ENCODE measurements at places on chromosomes 7 and 10.

GRCh38 chr7:49417034-49417433 lies 356.4 kb upstream of the VWC2 start:
- DNase-seq: no peak

DNA sequence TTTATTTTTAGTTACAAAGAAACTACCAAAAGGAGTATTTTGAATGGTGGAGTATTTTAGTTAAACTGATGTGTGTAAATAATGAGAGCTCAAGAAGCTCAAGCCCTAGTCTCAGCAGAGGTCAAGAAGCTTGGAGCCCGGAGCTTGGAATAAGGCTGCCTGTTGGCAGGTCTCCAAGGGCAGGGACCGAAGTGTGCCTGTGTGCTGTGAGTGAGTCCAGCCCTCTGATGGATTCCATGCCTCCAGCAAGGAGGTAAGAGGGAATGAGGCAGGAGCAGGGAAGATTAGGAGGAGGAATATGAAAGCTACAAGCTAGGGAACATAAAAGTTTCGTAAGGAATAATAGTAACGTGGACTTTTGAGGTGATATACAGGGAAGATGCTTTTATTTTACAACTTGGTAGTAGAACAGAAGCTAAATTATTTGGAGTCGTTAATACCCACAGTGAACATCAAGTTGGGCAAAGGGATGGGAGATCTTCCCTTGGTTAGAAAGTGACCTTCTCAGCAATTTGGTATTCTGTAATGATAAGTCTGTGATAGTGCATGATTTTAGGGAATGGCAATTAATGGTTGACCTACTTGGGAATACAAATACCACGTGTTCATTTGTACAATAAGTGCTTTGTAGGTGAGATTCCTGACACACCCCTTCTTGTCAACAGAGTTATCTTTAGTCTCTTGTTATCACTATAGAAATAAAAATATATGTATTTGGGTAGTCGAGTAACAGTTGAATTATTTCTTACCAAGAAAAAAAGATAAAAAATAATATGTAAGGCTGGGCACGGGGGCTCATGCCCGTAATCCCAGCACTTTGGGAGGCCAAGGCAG lies 4.6 kb downstream of the SEC23IP start:
- DNase-seq: no peak

- no peak for DNase-seq
Measured at GRCh38 chr7:121595758-121596696, 199.9 kb upstream of the FAM3C start.

- DNase-seq: no peak
Measured at GRCh38 chr7:112226701-112227276, 20.3 kb downstream of the ZNF277 start.

Data from activated gamma-delta T cell (primary cell).